ENCODE measurements at places on chromosomes 1 and 21.

DNA sequence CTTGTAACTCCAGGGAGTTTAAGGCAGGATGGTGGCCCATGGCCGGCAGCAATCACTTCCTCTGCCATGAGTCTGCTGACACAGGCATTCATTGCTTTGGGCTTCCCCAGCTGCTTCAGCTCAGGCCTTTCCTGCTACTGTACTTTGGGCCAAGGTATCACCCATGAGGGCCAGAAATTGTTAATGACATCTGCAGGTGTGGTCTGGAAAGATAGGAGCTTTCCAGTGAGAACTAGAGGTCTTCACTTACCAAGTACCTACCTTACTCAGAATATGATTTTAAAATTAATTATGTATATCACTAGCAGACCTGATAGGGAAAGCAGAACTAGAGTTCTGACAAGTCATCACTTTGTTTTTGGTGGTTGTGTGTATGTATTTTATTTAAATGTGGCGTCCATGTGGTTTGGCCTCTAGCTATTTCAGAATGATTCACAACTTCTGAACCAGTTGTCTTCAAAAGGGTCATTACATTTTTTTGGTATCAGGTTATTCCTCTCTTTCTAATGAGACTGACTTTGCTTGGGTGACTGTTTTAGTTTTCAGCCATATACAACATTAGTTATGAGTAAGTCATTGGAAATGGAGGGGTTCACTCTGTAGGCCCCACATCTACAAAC, 2.7 kb downstream of the RGL1 start:
- no peak for DNase-seq

- DNase-seq, result no peak
Measured at GRCh38 chr1:174428033-174428432, 19.7 kb upstream of the GPR52 start.

- DNase-seq, result no peak
Measured at GRCh38 chr1:40314721-40315238, 2.3 kb downstream of the COL9A2 start.

DNA sequence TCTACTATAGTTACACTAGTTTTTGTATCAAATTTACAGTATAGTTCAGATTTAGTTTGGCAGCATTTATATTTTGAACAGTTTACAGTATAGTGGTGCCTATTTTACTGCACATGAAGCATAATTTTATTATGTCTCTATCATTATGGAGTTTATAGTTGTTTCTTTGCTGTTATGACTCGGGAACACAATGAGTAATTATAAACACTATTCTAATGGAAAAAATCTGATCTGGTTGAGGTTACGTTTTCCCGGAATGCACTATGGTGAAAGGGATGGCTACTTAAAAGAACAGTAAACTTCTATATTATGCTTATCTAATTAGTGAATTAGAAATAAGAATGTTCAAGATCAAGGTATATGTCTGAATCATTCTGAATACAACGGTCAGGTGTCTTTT, 10.6 kb downstream of the LCA5L start:
- no peak for DNase-seq

DNA sequence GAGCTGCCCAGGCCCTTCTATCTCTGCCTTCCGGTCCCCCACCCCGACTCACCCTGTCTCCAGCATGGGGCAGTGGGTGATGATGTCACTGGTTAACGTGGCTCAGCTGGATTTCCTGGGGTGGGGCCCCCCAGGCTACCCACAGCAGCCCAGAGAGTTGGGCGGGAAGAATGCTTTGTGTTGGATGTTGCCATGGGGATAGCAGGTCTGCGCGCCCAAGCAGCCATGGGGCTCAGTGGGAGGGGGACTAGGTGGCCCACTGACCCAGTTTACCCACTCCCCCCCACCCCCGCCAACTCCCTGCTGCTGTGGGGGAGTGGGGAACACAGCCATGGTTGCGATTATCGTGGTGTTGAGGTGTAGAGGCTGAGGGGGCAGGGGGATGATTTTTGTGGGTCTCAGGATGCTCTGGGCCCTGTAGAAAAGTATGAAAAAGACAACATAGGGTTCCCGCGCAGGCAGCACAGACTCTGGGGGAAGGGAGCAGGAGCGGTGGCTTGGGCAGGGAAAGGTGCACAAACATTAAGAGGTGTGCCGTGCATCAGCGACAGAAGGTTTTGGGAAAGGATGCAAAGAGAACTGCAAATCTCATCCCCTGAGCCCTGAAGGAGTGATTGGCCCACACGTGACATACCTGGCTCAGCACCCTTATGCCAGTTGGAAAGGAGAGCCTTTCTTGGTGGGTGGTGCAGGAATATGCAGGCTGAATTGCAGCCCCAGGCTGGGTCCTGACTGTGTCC, 8.5 kb downstream of the CELSR2 start:
- DNase-seq, result no peak

DNA sequence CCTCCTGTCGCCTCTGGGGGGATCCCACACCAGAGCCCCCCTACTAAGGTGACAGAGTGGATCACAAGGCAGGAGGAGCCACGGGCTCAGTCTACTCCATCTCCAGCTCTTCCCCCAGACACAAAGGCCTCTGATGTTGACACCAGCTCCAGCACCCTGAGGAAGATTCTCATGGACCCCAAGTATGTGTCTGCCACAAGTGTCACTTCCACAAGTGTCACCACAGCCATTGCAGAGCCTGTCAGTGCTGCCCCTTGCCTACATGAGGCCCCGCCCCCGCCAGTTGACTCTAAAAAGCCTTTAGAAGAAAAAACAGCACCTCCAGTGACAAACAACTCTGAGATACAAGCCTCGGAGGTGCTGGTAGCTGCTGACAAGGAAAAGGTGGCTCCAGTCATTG, 42.2 kb downstream of the ZBTB17 start:
- no peak for DNase-seq

DNA sequence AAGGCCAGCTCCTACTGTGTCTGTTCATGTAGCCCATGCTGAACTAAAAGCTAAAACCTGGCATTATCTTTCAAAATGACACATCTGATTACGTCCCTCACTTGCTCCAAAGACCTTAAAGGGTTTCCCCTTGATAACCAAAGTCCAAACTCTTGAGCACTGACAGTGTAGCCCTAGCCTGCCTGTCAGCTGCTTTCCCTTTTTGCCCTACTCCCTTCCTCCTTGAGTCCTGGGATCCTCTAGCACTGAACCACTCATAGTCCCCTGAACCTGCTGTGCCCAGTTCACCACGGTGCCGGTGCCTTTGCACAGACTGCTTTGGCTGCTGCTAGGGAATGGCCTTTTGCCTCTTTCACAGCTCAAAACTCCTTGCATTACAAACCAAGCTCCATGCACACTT, 67.5 kb downstream of the PLXNA2 start:
- no peak for DNase-seq

DNA sequence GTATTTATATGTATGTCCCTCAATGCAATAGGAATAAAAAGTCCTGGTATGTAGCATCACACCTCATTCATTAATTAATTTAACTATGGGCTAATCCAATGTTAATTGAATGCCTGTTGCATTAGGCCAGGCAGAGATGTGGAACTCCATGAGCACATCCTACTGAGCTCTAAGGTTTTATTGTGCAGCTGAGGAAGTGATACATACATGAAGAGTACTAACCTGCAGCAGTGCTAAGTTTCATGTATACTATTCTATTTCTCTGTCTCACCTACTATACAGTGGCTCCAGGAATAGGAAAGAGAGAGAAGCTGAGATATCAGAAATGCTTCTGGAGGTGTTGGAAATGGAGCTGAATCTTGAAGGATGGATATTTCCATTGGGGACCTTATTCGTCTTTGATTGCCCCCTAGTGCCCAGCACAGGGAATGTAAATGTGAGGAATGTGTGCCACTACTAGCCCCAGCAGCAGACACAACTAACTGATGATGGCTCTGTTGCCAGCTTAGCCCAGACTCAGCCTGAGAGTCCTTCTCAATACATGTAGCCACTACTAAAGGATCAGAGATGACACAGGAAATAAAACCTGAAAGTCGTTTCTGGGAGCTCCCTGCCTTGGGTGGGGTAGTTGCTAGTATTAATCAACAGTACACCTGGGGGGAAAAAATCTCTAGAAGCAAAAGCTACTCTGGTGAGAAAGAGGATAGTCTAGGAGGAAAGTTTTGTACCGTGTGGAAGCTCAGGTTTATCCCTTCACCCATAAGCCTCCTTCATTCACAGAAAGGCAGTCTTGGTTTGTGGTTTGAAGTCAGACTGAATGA, 173.3 kb upstream of the FOXD3 start:
- peak; percentile 17 for DNase-seq

- DNase-seq, result no peak
Measured at GRCh38 chr21:15272171-15272570, 207.4 kb upstream of the NRIP1 start.

GRCh38 chr1:172145656-172146055, 274.8 kb upstream of the C1orf105 start:
- no peak for DNase-seq

DNA sequence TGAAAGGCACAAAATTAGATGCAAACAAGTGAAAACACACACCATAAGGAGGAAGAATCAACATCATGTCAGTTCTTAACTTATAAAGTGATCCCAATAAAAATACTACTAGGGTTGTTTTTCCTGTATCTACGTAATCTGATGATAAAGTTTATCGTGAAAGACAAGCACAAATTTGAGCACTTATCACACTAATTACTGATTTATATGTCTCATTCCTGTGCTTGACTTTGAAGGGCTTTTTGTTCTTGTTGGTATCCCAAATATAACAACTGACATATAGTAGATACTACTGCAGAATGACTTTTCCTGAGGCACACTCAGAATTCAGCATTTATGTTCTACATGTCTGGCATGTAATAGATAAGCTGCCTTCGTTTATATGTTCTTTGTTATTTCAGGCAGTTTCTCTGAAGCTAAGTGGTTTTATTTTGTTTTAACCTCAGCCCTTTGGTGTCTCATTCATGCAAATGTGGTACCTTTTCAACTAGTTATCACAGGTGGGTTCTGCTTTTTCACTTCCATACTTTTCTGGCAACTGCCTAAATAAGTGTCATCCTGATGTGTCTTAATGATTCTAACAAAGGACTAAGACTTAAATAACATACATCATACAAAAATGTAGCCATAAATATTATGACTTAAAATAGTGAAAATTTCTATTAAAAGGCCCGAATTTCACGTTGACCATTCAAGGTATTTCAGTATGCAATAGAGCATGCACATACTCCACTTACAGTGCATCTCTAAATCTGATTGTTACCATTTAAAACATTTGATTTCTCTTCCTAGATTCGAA, 73.2 kb downstream of the LRRC8C start:
- DNase-seq, result no peak

DNA sequence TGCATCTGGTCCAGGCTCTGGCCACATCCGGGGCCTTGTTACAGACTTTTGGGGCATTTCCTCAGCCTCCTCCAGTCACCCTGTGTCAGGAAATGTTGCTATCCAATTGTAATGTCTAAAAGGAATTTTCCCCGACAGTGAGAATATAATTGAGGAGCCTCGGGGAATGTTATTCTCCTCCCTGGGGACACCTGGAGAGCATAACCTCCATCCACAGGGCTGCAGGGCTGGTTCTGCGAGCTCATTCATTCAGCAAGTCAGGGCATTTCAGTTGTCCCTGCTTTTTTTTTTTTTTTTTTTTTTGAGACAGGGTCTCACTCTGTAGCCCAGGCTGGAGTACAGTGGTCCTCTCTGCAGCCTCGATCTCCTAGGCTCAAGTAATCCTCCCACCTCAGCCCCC, 72.6 kb downstream of the MDM4 start:
- no peak for DNase-seq

- DNase-seq, result no peak
Measured at GRCh38 chr1:10456661-10457060, 6.8 kb downstream of the CORT start.

DNA sequence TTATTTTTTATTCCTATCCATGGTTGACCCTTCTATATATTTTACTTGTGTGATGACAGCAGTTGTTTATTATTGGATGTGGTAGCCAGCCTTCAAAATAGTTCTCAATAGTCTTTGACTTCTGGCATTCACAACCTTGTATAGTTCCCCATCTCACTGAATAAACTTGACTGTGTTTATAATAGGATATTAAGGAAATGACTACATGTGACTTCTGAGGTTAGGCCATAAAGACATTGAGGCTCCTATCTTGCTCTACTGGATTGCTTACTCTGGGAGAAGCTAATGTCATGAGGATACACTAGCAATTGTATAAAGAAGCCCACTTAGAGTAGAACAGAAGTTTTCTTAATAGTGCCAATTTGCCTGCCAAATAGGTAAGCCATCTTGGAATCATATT, 231.8 kb downstream of the NEGR1 start:
- DNase-seq, result no peak

DNA sequence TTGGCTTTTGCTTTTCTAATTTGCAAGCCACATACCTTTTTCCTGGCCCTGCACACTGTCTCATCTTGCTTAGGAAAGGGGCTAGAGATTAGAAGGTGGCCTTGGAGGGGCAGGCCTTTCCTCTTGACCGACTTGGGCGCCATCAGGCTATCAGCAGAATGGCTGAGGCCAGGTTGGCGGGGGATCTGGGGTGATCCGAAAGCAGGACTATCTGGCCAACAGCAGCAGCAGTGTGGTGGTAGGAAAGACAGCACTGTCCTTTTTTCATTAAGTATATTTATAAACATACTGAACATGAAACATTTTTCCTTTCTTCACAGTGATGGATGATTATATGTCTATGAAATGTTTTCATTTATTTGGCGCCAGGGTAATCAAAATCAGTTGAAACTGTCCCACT, 23.5 kb upstream of the RUNX1 start:
- DNase-seq, result no peak

DNA sequence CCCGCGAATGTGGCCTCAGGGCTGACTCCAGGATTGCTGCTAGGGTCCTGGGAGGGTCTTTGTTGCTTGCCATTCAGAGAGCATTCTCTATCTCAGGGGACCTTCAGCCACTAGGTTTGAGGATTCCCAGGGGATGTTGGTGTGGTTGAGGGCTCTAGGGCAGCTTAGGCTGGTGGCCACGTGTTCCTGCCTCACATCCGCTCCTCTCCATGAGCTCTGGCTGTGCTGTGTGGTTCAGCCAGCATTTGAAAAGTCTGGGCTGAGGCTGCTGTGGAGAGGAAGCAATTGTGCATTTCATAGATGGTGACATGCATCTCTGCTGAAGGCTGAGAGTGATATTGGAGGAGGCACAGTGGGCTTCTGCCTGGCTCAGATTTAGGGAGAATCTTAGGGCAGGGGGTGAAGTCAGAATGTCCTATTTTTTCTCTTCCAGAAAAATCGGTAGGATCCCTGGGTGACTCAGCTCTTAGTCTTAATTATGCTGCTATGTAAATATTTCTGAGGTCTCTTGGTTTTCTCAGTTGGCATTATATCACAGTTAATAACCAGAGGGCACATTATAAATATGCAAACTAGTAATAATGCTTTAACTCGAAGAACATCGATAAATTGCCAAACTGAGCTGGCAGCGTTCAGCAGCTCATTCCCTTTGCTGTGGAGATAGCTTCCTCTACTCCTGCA, 182.3 kb downstream of the CAMTA1 start:
- no peak for DNase-seq

GRCh38 chr1:233094691-233095090, 144.3 kb downstream of the NTPCR start:
- DNase-seq, result no peak
